Ovary (tissue), 10 donors: ENCODE measurements at places on chromosomes 6 and 20. TPM values are rescaled to one million over a fixed set of nuclear protein-coding genes. Genes with fewer than 3 reads are reported as not detected.

Gene GSTA1
- total RNA-seq = 144 TPM

Gene ZSCAN31
- 14.1 TPM for total RNA-seq

Gene UBE2V1
- 85.5 TPM for total RNA-seq

Gene MACROD2
- total RNA-seq = 7.8 TPM

Gene RHAG
- total RNA-seq = not detected

Gene GNMT
- total RNA-seq = 0.57 TPM

Gene HLA-DQA1
- 20.7 TPM for total RNA-seq

Gene DDO
- total RNA-seq = not detected

Gene BMP5
- total RNA-seq = not detected

Gene CDKN1A
- total RNA-seq = 129 TPM

Gene MYMX
- total RNA-seq = not detected

Gene HSF2
- 14.0 TPM for total RNA-seq

Gene RAMACL
- 4.5 TPM for total RNA-seq

Gene HDDC2
- 54.1 TPM for total RNA-seq

Gene NHLRC1
- 0.73 TPM for total RNA-seq

Gene GNAS-AS1
- 0.18 TPM for total RNA-seq

Gene DEFB124
- total RNA-seq = not detected

Gene RAET1G
- total RNA-seq = 0.43 TPM

Gene OTOR
- not detected for total RNA-seq

Gene SYS1
- 33.1 TPM for total RNA-seq

Gene WFDC5
- not detected for total RNA-seq

Gene F13A1
- total RNA-seq = 31.6 TPM

Gene RAD21L1
- not detected for total RNA-seq

Gene OR2B6
- total RNA-seq = not detected

Gene BTNL2
- total RNA-seq = not detected

Gene TTBK1
- not detected for total RNA-seq

Gene GCM1
- total RNA-seq = not detected

Gene SIGLEC1
- 0.48 TPM for total RNA-seq

Gene MUCL3
- total RNA-seq = not detected

Gene HTR1E
- total RNA-seq = 0.89 TPM

Gene FAM83C
- total RNA-seq = not detected

Gene TRIM10
- total RNA-seq = not detected

Gene OR12D2
- not detected for total RNA-seq

Gene ADTRP
- total RNA-seq = 0.80 TPM

Gene FAM229B
- 37.3 TPM for total RNA-seq

Gene DUSP15
- total RNA-seq = 6.9 TPM

Gene SNAI1
- 1.4 TPM for total RNA-seq

Gene TREM1
- total RNA-seq = 2.9 TPM
